ENCODE measurements at places on chromosomes 2 and 18.

- no peak for DNase-seq
Measured at GRCh38 chr2:45014016-45014702, 4.9 kb upstream of the SIX2 start.

DNA sequence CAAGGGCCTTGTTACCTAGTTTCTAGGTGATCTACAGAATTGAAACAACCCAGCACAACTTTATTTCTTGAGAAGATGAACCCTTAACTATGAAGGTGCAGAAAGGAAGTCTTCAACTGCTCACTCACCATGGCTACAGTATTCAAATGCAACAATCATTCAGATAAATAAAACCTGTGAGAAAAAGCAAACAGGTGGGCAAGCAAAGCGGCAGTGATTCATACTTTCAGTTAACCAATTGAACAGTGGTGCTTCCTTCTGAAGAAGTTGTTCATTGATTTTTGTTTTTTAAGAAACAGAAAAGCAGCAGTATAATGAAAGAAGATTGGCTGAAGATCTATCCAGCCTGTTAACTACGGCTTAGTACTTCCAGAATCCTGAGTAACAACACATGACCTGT, 43.5 kb downstream of the SLC35F5 start:
- no peak for DNase-seq

GRCh38 chr2:10504994-10505820, 57.1 kb upstream of the ODC1 start:
- DNase-seq, result no peak

- DNase-seq, result no peak
Measured at GRCh38 chr2:162731917-162732804, 106.4 kb downstream of the KCNH7 start.

- no peak for DNase-seq
Measured at GRCh38 chr2:165009466-165009865, 54.1 kb upstream of the SLC38A11 start.

GRCh38 chr2:159758686-159759085, 39.3 kb downstream of the CD302 start:
- no peak for DNase-seq

GRCh38 chr2:84832772-84833461, 48.0 kb downstream of the TRABD2A start:
- no peak for DNase-seq

- no peak for DNase-seq
Measured at GRCh38 chr2:64698177-64698643, 44.5 kb upstream of the SERTAD2 start.

DNA sequence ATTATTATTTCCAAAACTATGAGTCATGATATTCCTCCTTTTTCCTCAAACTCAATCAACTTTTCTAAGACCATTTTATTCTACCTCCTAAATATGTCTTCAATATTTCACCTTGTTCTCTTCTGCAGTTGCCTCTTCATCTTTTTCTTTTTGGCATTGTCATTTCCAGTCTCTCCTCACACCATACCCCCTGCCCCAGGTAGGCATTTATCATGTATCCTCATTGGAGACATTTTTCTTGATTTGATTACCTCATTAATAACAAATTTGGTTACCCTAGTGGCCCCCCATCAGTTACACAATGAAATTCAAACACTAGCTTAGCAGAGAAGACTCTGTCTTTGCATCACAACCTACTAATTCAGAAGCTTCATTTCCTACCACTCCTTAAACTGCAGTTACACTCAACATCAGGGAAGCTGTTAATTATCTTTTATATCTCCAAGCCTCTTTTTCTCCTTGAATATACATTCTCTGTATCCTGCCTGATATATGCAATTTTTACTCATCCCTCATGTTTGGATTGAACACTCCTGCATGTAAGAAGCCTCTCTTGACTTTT, 133.0 kb downstream of the IKZF2 start:
- DNase-seq, result no peak

DNA sequence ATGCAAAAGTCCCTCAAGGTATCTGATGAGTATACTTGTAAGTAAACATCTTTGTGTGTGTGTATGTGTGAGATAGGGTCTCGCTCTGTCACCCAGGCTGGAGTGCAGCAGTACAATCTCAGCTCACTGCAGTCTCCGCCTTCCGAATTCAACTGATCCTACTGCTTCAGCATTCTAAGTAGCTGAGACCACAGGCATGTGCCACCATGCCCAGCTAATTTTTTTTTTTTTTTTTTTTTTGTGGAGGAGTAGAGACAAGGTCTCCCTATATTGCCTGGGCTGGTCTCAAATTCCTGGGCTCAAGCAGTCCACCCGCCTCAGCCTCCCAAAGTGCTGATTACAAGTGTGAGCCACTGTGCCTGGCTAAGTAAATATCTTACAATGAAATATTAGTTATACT, 23.2 kb downstream of the ADAM17 start:
- no peak for DNase-seq

GRCh38 chr18:3511980-3512379, 62.0 kb downstream of the TGIF1 start:
- peak; percentile 33 for DNase-seq

Measured in GM04503 (cell line).